NB4 (cell line): ENCODE measurements at places on chromosomes 3 and 15.

GRCh38 chr3:108293858-108294257 is 2.5 kb upstream of the HHLA2 start:
- DNase-seq: no peak

GRCh38 chr15:65561934-65562333 is 31.7 kb downstream of the HACD3 start:
- DNase-seq: no peak

DNA sequence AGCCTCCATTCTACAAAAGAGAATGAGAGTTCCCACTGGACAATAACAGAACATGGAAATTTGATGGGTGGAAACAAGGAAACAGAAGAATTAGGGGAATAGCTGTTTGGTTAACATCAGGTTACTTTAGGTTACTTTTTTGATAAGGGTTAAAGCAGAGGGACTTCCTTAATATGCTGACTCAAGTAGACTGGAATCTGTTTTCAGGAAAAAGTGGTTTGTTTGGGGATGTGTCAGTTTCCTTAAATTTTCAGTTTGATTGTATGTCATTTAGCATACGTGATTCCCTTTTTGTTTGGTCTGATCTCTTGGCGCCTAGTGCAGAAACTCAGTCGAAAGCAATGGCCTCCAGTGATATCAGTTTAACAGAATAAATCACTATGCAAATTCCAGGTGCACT is 411.8 kb upstream of the GRM7 start:
- no peak for DNase-seq

DNA sequence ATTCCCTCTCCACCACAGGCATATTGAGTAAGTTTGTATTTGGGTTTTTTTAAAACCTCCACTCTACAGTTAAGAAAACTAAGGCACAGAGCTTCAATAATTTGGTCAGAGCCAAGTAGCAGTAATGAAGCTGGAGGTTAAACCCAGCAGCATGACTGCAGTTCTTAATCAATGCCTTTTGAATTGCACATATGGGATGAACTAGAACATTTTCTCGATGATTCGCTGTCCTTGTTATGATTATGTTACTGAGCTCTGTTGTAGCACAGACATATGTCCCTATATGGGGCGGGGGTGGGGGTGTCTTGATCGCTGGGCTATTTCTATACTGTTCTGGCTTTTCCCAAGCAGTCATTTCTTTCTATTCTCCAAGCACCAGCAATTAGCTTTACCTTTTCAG is 1.6 kb upstream of the CCR5 start:
- DNase-seq: no peak

DNA sequence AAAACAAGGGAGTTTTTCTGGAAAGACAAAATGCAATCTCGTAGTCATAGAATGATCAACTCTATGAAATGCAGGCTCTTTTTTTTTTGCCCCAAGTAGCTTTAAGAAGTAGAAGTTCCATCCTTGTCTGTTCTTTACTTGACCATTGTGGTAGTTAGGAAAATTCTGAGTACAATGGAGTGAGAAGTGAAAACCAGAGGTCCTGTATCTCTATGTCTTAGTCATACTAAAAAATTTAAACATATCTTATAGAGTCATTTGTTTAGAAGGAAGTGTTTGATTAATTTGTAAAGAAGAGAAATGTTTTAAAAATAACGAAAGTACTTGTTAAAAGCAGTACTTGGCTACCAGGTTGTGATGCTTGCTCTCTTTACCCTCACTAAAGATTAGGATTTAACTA is 52.4 kb downstream of the PRKCI start:
- DNase-seq: no peak

GRCh38 chr3:171001250-171001893 is 25.1 kb downstream of the SLC2A2 start:
- DNase-seq: no peak

DNA sequence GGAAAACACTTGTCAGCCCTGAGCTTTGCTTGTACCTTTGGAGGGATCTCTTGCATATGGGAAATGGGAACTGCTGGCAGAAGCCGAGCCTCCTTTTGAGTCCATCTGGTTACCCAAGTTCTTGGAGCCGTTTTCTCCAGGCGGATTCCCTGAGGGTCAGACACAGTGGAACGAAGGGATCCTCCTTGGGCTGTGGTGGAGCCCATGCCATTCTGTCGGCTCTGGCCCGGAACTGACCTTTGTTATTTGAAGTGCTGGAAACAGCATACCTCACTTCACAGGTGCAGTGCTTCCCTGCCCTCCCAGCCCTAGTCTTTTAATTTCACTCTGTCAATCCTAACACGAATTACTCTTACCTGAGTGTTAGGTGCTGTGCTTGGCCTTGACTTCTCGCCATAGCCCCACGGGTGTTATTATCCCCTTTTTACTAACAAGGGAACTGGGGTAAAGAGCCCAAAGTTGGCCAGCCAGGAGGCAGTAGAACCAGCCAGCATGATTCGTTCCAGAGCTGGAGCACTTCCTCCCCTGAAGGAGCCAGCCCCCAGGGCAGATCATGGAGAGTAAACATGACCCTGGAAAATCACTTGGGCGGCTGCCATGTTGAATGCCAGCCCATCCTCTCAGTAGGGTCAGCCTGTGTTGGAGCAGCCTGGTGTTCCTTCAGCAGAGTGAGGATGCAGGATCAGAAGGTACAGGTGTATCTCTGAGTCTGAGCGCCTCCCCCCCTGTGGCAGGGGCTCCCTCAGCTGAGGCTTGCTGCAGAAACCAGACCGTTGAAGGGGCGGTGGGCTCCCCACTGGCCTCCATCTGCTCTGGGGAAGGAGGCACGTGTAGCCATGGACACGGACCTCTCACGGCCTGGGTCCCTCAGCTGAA is 143.2 kb downstream of the DNAJB8 start:
- DNase-seq: no peak

GRCh38 chr3:156892701-156893100 is 66.5 kb downstream of the LEKR1 start:
- DNase-seq: peak; percentile 20

- peak; percentile 40 for DNase-seq
These were observed 121.8 kb upstream of the NLGN1 start for GRCh38 chr3:173275740-173276139.

DNA sequence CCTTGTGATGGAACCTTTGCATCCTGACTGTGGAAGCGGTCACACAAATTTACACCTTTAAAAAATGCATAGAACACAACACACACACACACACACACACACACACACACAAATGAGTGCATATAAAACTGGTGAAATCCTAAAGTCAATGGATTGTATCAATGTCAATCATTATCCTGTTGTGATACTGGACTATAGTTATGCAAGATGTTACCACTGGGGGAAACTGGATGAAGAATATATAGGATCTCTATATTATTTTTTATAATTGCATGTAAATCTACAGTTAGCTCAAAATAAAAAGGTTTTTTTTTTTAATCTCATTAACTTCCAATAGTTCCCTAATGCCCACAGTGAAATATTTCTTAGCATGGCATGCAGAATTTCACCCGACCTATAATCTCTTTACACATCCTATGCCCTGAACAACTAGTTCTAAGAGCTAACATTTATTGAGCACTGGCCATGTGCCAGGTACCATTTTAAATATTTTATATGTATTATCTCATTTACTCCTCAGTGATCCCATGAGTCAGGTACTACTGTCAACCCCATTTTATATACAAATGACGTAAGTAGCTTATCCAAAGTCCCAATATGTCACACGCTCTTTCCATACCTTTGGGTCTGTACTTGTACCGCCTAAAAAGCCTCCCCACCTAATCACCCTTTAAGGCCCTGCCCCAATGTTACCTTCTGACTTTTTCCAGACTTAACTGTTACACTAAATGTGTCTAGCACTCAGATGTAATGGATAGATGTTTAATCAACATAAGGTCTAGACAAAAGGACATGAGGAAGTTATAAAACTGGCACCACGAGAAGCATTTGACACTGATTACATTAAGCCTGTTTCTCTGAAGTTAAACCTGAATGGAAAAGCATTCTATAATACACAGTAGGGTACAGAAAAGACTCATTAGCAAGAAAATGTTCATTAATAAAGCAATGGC is 5.5 kb downstream of the ABCC5 start:
- DNase-seq: no peak

GRCh38 chr3:129557548-129557894 is 14.5 kb downstream of the H1-8 start:
- DNase-seq: no peak

DNA sequence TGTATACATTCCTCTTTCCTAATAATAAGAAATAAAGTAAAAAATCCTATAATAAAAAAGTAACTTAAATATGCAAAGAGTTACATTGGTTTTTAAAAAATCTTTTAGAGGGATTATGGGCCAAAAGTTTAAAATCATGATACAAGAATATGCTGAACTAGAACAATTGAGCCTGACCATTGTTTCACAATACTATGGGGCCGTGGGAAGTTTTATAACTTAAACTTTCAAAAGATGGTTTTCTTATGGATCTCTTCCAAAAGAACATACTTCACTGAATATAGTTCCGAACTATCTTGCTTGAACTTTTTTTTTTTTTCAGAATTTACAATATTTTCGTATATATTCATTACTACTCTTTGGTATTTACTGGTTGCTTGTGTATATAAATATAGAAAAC is 97.6 kb downstream of the NFKBIZ start:
- DNase-seq: no peak

DNA sequence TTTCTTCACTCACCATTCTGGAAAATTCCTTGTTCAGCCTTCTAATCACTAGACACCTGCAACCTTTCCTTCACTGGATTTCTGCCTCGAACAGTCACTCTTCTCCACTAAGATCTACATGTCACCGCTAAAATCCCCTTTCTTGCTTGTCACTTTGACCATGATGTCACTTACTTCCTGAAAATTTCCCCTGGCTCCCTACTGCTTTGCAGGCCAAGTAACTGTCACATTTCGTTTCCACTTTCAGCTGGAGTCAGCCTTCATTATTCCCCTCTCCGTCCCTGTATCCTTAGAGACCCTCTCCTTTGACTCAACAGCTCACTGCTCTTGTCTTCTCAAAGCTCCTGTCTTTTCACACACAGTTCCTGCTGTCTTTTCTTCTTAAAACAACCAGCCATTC is 15.9 kb downstream of the CHL1 start:
- DNase-seq: no peak

DNA sequence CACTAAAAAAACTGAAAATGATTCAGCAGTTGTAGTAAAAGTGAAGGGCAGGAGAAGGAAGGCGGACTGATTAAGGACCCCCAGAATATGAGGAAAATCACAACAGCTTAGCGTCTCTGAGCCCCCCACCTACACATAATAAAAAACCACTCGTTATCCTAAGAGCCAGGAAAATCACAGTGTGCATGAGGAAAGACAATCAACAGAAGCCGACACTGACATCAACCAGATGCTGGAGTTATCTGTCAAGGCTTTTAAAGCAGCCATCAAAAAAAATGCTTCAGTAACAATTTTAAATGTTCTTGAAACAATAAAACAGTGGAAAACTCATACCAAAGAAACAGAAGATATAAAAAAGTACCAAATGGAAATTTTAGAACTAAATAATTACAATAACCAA is 9.7 kb upstream of the CXCR6 start:
- no peak for DNase-seq

DNA sequence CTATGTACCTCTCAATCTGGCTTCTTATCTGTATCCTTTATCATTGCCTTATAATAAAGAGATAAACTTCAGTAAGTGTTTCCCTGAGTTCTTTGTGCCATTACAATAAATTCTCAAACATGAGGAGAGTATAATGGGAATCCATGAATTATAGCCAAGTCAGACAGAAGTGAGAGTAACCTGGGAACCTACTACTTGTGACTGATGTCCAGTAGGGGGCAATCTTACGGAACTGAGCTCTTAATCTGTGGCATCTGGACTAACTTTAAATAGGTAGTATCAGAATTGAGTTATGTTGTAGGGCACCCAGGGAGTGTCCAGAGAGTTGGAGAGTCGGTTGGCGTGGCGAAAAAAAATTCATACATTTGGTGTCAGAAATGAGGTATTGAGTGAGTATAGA is 542.6 kb downstream of the ZBBX start:
- peak; percentile 51 for DNase-seq

- DNase-seq: no peak
These were observed 125.3 kb upstream of the P2RY1 start for GRCh38 chr3:152709659-152710058.

DNA sequence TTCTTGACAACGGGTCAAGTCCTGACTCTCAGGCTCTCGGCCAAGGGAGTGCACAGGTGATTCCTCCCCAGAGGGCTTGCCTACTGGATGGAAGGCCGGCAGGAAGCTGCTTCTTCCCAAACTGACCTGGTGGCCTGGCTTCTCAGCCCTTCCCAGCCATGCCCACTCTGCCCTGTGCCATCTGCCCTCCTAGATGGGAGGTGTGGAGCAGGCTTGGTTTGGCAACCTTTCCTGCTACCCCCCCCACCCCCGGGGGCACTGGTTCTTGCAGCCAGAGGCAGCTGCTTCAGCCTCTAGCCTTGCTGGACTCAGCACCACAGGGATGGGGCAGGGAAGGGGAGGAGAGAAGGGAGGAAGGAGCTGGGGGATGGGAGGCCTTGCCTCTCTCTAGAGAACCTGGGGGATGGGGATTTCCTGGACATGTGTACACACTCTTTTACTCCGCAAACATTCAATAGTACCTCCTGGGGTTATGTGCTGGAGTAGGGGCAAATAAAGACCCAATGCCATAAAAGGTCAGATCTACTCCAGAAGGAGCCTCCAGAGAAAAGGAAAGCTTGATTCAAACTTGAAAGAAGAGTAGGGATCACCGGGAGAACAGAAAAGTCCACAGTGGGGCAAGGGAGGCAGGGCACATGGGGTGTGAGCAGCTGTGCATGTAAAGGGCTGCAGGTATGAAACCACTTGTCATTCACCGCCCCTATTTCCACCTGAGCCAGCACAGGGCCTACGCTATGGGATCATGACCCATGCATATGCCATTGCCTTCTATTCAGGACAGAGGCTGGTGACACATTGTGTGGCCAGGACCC is 4.2 kb upstream of the DAPK2 start:
- no peak for DNase-seq

DNA sequence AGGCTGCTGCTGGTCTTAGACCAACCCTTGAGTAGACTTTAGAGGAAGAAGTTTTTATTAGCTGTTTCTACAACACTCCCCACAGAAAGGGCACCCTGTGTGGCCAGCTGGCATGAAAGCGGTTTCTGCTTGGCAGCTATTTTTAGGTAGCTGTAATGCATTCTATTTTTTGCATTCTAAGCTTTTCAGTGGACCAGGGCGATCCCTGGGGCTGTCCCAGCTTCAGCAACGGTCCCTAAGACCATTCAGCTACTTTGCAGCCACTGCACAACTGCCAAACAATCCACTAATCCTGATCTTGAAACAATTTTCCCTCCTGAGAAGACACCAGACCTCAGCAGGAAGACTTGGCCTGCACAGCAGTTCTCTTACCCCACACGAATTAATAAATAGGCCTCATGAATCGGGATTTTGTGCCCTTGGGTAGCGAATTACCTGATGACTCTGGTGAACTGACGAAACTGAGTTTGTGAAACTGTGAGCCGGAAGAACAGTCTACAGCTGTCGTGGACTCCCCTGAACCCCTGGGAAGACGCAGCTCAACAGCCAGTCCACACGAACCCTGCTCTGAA is 14.6 kb upstream of the TFRC start:
- peak; percentile 90 for DNase-seq

GRCh38 chr3:186653984-186654383 is 11.8 kb upstream of the HRG start:
- no peak for DNase-seq

- DNase-seq: peak; percentile 20
These were observed 28.0 kb downstream of the TFG start for GRCh38 chr3:100737334-100737733.

GRCh38 chr3:17301271-17301670 is 416.5 kb downstream of the PLCL2 start:
- DNase-seq: no peak
